ENCODE measurements at places on chromosomes 11 and 22.

DNA sequence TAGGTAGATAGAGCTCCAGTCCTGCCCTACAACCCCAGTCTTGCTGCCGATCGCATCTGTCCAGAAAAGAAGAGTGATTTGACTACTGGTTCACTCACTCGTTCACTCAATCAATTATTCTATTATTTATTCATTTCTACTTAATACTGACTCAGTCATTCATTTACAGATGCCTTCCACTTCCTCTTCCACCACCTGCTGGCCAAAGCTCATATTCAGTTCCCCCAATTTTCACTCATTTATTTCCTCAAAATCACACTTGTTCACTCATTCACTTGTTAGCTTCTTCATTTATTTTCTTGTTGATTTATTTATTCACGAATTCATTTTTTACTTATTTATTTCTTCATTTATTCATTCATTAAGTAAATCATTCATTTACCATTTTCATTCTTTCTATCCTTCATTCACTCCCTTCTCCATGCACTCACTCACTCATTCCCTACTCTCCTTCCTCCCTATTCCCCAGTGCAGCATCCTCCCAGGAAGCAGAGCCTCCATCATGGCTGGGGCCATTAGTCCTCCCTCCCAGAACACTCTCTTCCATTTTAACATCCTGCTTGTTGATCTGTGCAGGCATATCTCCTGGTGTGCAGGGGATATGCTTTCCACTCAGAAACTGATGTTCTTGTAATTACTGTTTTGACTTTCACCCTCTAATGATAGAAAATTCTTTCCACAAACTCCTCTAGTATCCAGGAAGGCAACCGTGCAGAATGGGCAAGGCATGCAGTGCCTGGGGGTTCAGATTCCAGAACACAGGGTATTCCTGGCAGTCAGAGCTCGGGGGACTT lies 281.0 kb downstream of the TENM4 start:
- DNase-seq: no peak

- DNase-seq: no peak
Measured at GRCh38 chr11:119691020-119691666, 37.9 kb downstream of the NECTIN1 start.

GRCh38 chr11:46431211-46431610 lies 39.6 kb upstream of the CHRM4 start:
- DNase-seq: no peak

GRCh38 chr22:48577691-48578090 lies 1250.0 kb downstream of the BRD1 start:
- DNase-seq: peak; percentile 14

- DNase-seq: no peak
Measured at GRCh38 chr11:2697866-2698265, 1.9 kb downstream of the KCNQ1OT1 start.

- no peak for DNase-seq
Measured at GRCh38 chr11:132851247-132851646, 681.1 kb downstream of the OPCML start.

DNA sequence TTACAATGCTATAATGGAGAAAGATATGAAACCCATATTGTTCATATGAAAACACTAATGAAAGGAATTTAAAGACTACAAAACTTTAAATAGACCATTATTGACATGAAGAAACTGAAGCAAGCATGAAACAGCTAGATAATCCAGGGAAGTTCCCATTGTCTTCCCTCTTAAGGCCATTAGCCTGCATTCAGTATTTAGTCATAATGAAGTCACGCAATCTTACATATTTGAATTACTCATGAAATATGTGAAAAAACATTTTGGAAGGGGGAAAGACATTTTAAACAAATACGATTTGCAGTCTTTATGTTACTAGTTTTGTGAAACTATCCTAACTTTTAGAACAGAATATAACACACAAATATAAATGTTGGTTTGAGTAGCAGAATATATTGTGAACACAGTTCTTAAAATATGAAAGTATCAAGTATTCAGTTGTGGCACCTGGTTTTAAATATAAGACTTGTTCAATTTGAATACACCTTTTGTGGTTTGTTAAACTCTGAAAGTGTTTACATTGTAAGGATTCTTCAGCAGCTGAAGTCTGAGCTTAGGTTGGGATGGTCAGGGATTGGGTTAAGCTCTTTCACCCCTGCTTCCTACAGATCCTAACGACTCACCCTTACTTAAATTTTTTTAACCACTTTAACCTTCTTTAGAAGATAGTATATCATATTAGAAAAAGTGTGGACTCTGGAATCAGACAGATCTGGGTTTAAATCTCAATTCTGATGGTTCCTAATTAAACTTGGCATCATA lies 500.3 kb upstream of the TENM4 start:
- DNase-seq: no peak

- no peak for DNase-seq
Measured at GRCh38 chr11:120686516-120686915, 175.0 kb downstream of the GRIK4 start.

GRCh38 chr22:23053051-23053707 lies 17.1 kb upstream of the GNAZ start:
- no peak for DNase-seq

- DNase-seq: no peak
Measured at GRCh38 chr11:25483915-25484635, 847.9 kb upstream of the ANO3 start.

DNA sequence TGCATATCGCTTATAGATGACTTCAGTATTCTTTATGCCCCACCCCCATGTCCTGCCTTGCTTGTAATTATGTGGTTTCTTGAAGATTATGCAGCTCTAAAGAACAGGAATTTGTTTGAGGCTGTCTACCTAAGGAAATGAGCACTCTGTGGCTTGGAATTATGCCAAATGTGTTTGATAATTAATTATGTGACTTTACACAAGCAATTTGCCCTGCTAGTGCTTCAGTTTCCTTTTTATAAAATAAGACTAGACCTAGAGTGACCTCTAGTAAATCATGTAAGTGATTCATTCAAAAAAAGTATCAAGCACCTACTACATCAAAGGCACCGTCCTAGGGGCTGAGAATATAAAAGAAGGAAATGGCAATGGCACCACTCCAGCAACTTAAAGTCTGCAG lies 491.5 kb upstream of the KIRREL3 start:
- no peak for DNase-seq

DNA sequence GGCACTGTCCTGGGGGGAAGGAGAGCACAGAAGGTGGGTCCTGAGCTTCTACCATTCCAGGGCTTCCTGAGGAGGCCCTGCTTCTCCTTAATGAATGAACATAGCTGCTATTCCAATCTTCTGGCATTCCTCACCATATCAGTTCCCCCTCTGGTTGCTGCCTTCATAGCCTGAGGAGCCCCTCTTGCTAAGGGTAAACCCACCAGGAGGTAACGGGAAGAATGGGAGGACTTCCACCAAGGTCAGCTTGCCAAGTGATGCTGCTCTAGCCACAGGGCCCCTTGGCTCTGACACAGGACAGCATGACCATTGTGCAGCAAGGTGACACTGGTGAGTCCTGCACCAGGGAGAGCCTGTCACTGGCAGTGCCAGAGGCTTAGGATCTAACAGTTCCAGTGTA lies 1022.5 kb downstream of the TBC1D22A start:
- DNase-seq: no peak

- DNase-seq: no peak
Measured at GRCh38 chr11:78195917-78196560, 7.3 kb downstream of the USP35 start.

GRCh38 chr11:134364261-134364660 lies 32.5 kb downstream of the GLB1L2 start:
- DNase-seq: peak; percentile 12

DNA sequence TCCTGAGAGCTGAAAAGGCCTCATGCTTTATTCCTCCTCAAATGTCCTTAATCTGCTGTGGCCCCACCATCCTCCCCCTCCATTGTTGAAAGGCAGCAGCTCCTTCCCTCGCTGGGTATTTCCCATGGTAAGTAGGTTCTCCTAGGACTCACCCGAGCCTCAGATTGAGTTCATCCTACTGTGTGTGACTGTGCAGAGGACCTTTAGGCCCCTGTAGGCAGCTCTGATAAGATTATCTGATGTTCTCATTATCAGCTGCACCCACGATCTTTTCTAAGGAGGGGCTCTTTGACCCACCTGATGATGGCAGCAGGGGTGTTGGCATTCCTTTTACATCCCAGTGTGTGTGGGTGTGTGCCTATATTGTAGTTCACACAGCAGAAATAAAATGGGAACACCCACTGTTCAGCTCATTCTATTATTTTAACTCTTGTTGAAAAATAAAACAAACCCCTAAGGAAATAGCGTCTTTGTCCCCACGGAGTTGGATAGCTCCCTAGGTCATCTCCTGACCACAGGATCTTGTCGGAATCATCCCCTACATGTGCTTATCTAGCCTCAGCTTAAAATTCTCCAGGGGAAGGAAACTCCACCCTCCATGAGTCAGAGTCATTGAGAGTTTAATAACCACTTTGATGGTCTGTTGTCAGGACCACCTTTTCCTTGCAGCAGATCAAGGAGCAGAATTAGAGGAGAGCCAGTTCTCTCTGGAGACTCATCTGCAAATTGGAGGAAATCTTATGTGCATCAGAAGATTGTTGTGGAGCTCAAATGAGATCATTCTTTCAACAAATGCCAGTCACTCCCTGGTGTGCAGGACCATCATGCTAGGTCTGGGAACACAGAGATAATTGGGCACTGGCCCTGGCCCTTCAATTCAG lies 19.3 kb downstream of the ENDOD1 start:
- DNase-seq: no peak

GRCh38 chr22:30188911-30189310 lies 57.6 kb downstream of the LIF start:
- DNase-seq: no peak

GRCh38 chr22:23470811-23471389 lies 109.2 kb downstream of the IGLL1 start:
- no peak for DNase-seq

- DNase-seq: no peak
Measured at GRCh38 chr11:72338741-72339140, 94.8 kb upstream of the PHOX2A start.

DNA sequence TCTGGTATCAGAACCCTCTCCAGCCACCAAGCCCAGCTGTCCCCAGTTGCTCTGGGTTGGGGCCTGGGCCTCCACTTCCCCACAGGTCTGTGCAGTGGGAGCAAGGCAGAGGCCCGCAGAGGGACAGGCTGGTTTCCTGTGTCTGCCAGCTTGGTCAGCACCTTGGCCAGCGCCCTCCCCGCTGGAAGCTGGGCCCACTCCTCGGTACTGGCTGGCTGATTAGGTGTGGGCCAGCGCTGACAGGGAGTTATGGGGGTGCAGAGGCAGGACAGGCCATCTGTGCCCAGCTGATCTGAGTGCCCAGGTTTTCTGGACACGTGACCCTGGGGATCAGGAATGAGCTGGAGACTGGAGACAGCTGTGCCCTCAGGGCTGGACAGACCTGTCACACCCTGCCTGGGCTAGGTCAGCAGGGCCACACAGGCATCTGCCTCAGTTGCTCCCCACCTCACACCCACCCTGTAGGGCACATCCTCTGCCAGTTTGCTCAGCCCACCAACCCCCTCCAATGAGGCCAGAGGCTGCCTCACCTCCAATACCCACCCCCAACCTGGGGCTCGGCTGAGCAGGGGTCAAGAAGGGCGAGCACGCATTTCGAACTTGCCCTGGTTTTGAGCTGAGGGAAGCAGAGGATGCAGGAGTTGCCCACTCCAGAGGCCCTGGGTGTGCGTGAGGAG lies 175.3 kb downstream of the IGLL1 start:
- DNase-seq: no peak

- no peak for DNase-seq
Measured at GRCh38 chr11:83695046-83695445, 408.9 kb upstream of the CCDC90B start.

GRCh38 chr11:40291741-40292140 lies 1167.7 kb downstream of the LRRC4C start:
- DNase-seq: no peak

DNA sequence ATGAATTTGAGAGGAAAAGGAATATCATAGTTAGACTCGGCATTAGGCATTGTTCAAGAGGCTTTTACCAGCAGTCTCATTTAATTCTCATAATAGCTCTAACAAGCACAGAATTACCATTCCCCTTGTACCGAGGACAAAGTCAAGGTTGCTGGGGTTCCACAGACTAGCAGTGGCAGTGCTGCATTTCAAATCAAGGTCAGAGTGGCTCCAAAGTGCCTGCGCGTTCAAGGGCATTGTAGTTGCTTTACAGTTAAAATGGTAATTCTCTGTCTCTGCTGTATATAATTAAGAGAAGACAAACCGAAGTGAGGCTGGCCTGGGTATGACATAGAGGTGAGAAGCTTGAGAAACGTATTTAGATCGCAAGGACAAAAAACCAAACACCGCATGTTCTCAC lies 40.4 kb upstream of the TP53AIP1 start:
- DNase-seq: no peak

DNA sequence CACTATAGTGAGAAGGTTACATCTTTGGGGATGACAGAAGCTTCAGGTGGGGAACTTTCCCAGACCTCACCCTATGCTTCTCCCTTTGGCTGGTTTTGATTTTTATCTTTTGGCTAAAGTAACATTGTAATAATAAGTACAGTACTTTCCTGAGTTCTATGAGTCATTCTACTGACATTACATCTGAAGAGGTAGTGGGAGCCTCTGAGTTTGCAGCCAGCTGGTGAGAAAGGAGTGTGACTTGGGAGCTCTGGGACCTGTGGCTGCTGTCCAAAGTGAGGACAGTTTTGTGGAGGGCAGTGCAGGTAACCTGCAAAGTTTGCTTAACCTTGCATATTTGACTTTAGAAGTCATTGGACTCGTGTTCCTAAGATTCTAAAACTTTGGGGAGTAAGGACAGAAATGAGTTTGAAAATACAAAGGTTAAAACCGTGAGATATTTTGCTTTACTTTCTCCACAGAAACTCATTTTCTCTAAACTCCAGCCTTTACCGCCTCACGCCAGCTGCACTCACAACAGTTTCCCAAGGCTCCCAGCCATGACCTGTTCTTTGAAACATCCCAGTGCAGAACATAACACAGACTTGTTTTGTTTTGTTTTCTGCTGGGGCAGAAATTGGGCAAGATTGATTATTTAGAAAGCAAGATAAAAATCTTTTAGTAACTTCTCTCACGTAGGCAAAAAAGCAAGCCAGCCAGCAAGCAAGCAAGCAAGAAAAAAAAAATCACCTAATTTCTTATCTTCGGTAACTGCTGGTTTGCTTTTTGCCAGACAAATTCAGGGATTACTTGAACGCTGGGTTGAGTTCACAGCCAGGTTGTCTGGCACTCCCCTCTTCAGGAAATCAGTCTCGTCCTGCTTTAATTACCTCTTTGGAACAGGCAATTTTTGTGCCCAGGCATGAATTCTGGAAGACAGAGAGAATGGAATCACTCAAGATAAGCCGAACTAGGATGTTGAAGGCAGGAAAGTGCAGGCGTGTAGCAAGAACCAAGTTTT lies 478.3 kb upstream of the ISX start:
- no peak for DNase-seq

- peak; percentile 92 for DNase-seq
Measured at GRCh38 chr11:57567515-57568329, at the start of gene UBE2L6. Gene UBE2L6 (minus strand): TSS chr11:57567672. CDS start chr11:57567611, 61 bp downstream.

GRCh38 chr11:119513806-119514170 lies 90.8 kb upstream of the THY1 start:
- no peak for DNase-seq
